ENCODE measurements at places on chromosomes 7 and 10.

- no peak for DNase-seq
Observed at GRCh38 chr10:96641396-96642295, 54.8 kb upstream of the TM9SF3 start.

DNA sequence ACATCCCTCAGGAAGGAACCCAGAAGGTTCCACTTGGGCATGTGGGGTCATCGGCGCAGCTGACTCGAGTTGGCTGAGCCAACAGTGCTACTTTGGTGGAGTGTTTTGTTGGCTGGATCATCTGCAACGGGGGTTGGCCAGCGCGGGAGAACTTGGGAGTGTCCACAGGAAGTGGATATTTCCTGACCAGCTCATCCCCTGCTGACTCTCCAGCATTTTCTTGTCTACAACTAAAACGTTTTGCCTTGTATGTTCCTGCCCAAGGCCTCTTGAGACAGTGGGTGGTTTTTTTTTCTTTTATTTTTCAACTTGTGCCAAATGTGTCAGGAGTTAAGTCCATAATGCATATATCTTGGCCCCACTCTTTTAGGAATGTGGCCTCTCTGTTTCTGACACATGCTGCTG, 208.6 kb downstream of the ZNF365 start:
- DNase-seq, result no peak

DNA sequence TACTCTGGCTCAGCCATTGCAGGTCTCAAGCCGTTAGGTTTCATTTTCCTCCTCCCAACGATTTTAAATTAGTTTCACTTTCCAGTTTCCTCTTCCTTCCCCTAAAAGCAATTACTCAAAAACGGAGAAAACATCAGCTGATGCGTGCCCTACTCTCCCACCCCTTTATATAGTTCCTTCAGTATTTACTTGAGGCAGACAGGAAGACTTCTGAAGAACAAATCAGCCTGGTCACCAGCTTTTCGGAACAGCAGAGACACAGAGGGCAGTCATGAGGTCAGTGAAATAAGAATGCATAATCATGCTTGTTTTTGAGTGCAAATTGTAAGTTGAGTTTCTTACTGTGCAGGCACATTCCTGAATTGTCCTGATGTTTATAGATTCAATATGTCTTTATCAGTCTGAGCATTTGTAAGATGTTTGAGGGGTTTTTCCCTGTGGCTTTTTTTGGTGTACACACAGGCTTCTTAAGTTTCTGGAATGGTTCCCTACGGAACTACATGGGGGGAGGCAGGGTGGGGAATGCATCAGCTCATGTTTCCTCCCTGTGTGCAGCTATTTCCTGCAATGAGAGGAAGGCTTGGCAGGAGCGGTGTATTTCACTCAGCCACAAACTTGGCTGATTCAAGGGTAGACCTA, at the start of gene IFIT3:
Gene IFIT3 (plus strand): TSS at position 195 of the 639 bp plus-strand sequence. CDS start 77 bp downstream, at position 272.
- peak; percentile 96 for DNase-seq

- DNase-seq, result no peak
Observed at GRCh38 chr10:115845921-115846320, 427.1 kb downstream of the GFRA1 start.

DNA sequence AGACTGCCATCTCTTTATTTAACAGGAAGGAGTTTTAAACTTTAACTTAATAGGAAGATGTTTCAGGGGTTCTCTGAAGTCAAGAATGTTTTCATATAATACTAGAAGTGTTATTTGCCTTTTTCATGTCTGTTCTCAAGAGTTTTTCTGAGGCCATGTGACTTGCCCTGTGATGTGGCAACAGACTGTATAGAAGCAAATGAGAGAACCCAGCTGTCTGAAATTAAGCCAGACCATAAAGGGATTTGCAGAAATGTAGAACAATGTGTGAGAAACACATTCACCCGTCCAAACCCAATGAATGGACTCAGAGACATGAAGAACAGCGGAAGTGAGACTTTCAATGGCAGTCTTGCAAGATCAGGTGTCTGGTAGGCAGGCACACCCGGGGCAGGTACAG, 23.8 kb downstream of the MAPK8 start:
- no peak for DNase-seq

DNA sequence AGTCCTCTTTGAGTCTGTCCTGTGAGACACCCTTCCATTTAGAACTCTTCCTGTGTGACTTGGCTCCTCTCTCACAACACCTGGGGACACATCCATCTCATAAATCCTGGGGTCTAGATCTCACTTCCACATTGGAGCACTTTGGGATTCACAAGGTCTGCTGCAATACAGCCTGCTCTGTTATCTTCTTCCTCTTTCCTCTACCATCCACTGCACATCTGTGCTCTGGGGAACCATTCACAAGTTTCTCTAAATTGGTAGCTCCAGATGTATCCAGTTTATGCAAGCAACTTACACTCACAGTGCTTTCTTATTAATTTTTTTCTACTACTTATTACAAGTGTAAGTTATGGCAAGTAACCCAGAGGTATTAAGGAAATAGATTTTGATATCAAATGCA, 5.5 kb upstream of the FIGNL1 start:
- DNase-seq, result peak; percentile 6

DNA sequence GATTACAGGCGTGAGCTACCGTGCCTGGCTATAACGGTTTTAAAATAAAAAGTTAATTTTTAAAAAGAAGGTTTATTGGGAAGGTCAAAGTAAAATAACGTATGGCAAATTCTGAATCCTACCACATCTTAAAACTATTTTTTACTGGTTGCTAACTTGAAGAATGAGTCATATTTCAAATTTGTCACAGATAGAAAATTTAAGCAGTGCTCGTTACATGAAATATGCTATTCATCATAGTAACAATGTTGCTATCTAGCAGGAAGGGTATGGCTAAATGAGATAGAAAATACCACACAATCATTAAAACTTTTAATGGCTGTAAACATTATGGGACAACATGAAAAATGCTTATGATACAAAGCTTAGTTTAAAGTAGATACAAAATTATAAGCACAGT, 500.5 kb downstream of the PHTF2 start:
- no peak for DNase-seq

- DNase-seq, result no peak
Observed at GRCh38 chr10:49329146-49329505, 30.2 kb downstream of the C10orf71 start.

- DNase-seq, result no peak
Observed at GRCh38 chr7:42972699-42973500, 40.7 kb downstream of the MRPL32 start.

DNA sequence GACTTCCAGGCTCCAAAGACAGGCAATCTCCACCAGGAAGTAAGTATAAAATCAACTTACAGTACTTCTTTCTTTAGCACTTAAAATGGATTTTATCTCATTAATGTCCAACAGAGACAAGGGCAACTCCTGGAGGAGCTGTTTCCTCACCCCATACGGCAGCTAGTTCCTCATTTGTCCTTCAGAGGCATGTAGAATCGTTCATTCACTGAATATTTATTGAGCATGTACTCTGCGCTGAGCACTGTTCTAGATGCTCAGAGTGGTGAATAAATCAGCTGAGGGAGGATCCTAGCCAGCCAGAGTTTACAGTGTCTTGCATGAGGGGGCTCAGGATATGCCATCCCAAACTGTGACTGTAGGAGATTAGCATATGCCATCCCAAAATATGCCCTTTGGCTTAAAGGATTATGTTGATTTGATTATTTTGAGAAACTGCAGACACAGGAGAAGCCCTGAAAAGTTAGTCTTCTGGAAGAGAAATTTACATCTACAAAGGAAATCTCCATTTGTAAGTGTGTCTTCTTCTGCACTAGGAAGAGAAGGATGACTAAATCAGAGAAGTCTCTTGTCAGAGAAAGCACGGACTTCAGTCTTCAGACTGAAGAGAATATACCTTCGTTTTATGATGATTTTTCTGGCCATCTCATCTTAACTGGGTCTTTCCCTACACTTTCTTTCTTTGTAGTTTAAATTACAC, 66.9 kb downstream of the BAMBI start:
- peak; percentile 48 for DNase-seq
